ENCODE measurements at places on chromosomes 13 and 19. TPM values are rescaled to one million over a fixed set of nuclear protein-coding genes. Genes with fewer than 3 reads are reported as not detected.

Gene CNN1
- total RNA-seq: 53.1 TPM

Gene KLK2
- total RNA-seq: not detected

Gene ZNF43
- 13.0 TPM for total RNA-seq

Gene CALR3
- not detected for total RNA-seq

Gene ICAM4
- 0.62 TPM for total RNA-seq

Gene ZNF709
- 7.0 TPM for total RNA-seq
